Fibroblast of mammary gland (primary cell): ENCODE measurements at places on chromosomes 11 and 22.

- DNase-seq: no peak
Observed at GRCh38 chr11:87820011-87820410, 355.2 kb downstream of the RAB38 start.

- no peak for DNase-seq
Observed at GRCh38 chr22:25881210-25881755, 139.3 kb downstream of the MYO18B start.

DNA sequence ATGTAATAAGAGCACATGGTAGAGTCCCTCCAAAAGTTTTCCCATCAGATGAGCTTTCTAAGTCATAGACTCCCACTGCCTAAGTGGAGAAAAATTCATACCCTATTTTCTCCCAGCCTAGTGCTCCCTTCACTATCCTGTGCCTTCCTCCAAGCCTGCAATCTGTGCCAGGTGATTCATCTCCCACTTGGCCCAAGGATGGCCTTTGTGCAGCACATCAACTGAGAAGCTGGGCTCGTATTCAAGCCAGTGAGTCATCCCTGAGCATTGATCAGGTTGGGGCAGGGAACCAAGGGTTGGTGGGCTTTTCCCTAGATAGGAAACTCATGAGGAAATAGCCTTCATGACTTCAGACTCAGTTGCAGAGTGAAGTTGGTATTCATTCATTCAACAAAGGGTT lies 64.6 kb downstream of the PANX1 start:
- DNase-seq: peak; percentile 91

DNA sequence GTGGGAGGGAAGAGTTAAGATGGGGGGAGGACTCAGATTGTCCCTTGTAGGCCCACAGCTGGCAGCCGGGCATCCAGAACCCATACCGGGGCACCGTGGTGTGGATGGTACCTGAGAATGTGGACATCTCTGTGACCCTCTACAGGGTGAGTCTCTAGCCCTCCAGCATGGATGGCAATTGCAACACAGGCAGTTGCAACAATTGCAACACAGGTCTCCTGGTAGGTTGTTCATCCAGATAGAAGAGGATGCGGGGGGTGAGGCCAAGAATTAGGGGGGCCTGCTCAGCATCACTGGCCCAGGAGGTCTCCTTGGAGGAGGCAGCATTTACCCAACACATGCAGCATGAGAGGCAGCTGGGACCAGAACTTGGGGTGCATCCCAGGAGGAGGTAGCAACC lies 3.4 kb downstream of the EHBP1L1 start:
- no peak for DNase-seq

DNA sequence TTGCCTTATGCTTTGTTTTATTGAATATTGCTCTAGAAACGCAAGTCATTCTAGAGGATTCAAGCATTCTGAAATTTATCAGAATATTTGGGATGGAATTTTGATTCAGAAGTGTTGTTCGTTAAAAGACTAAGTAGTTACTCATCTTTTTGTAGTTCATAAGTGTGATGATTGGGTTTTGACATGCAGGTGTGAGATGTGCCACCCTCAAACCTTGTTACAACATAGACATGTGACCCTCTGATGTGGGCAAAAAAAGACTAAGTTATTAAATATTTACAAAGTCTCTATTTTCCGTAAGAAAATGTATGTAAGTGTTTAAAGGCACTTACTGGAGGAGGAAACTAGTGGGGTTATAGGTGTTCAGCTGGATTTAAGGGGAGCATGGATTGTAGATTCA lies 8.9 kb downstream of the YWHAH start:
- no peak for DNase-seq

DNA sequence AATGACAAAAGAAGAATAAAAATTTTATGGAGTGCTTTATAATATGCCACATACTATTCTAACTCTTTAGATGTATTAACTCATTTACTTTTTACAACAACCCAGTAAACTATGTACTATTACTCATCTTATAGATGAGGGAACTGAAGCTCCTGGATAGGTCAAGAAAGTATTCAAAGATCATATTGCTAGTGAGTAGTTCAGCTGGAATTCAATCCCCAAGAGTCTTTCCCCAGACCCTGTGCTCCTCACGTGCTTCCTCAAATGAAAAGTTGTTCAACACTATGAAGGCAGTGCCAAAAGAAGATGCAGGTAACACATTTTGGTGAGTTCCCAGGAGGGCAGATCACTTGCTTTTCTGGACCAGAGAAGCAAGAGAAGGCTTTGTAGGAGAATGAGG lies 46.8 kb downstream of the BTG4 start:
- DNase-seq: peak; percentile 89

DNA sequence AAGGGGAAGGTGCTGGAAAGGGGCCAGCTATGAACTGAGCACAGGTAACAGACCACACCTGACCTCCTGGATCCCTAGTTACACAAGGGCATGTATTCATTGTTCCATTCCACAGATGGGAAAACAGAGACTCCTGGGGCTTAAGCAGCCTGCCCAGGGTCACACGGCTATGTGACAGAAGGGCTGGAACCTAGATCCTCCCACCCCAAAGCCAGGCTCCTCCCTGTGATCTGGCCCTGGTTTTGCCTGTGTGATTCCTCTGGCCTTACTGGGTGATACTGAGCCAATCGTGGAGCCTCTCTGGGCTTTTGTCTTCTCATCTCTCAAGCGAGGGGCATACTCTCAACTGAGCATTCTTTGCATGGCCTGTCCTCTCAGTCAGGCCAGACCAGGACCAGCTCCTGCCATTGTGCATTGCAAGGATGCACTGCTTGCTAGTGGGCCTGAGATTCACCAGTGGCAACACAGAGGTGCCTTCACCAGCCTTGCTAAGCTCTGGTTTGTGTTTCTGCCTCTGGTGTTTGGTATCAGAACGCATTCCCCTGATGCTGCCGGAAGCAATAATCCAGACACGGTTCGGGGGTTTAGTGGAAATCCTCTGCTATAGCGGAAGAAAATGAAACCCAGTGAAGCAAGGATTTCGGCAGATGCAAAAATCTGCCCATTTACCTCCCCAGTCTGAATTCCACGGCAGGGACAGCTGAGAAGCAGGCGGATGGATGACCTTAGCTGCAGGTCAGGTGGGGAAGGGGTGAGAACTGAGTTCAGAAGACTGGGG lies 226.6 kb downstream of the ST3GAL4 start:
- no peak for DNase-seq

DNA sequence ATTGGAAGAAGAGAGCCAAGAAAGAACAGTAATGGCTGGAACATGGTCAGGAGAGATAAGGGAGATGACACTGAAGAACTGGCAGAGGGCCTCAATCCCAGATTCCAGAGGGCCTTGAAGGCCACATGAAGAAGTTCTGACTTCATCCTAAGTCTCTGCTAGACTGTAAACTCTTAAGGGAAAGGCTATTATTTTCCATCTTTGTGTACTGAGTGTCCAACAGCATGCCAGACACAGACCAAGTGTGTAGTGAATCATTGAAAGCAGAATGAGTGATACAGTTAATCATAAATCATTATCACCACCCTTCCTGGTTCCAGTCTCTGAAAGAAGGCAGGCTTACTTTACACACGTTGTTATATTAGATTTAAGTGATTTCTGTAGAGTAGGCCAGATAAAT lies 185.3 kb upstream of the C11orf87 start:
- peak; percentile 16 for DNase-seq

DNA sequence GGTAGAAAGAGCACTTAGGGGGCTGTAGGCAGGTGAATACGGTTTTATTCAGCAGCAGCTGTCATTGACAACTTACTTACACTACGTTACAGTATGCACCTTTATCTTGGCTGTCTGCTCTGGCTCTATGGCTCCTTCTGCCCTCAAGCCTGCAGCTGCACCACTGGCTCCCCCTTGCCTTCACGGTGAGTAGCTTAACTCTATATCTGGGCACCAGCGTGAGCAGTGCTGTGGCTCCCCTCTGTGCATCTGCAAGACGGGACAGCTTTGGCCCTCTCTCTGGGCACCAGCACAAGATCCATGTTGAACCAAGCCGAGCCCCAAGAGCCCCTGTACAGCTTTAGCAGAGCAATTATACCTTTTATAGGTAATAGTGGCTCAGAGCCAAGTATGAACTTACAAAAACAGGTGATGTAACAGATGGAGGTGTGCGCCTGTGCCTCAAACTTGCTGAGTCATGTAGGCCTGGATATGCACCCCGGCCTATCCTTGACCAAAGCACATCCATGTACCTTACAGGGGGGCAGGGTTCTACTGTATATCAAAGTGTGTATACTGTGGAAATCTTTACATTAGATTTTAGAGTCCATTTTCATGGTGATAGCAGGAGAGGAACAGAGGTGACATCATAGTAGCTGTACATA lies 96.9 kb upstream of the CTSC start:
- DNase-seq: no peak

DNA sequence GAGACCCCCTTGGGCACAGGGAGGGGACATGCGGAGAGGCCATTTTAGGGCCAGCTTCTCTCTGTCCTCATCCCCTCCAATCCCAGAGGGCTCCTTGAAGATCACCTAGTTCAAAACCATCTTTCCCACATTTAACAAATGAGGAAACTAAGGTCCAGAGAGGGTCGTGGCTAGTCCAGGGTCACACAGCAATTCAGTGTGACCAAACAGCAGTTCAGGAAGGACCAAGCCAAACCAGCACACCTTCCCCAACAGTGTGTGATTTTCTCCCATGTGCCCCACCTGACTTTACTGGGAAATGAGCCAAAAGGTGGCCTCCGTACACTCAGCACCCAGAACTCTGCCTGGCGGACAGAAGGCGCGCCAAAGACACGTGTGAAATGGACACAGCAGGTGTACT lies 51.3 kb downstream of the CACNA1I start:
- no peak for DNase-seq
